Activated CD4-positive, alpha-beta memory T cell treated with anti-CD3 and anti-CD28 coated beads for 36 hours (primary cell): ENCODE measurements at places on chromosomes 1 and 21. TPM values are rescaled to one million over a fixed set of nuclear protein-coding genes. Genes with fewer than 3 reads are reported as not detected.

DNA sequence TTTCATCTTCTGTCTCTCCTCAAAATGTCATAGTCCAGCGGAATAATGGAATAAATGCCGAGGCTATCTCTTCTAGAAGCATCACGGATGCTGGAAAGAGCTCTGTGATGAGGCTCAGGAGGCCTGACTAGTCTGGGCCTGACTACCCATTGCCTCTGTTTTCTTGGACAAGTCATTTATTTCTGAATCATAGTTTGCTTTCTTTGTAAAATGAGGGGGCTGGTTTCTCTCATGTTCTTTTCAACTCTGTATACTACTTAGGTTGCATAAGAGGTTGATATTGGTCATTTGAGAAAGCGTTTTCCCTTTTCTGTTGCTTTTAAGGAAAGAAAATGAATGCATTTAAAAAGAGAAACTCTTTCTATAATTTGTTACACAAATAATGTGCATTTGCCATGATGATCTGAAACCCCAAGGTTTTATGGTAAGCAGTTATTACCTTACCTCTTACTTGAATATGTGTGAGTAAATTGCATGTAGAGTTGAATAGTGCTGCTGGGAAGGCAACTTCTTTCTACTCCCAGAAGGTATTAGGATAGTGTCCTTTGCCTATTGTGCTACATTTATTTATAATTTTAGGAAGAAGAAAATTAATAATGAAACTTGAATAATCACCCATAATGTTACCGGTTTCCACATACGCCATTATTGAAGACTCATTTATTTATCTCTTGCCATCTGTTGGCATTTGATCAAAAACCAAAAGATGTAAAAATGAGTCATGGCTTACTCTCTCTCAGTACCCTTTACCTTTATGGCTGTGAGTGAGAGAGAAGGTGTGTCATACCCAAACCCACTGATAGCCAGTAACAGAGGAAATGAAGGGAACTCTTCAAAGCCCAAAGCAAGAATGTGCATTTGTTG lies 179.1 kb downstream of the FASLG start:
- DNase-seq = peak; percentile 15

Gene GPR89A
- 24.9 TPM for total RNA-seq

- DNase-seq = no peak
Measured at GRCh38 chr1:217561446-217561845, 69.4 kb downstream of the GPATCH2 start.

DNA sequence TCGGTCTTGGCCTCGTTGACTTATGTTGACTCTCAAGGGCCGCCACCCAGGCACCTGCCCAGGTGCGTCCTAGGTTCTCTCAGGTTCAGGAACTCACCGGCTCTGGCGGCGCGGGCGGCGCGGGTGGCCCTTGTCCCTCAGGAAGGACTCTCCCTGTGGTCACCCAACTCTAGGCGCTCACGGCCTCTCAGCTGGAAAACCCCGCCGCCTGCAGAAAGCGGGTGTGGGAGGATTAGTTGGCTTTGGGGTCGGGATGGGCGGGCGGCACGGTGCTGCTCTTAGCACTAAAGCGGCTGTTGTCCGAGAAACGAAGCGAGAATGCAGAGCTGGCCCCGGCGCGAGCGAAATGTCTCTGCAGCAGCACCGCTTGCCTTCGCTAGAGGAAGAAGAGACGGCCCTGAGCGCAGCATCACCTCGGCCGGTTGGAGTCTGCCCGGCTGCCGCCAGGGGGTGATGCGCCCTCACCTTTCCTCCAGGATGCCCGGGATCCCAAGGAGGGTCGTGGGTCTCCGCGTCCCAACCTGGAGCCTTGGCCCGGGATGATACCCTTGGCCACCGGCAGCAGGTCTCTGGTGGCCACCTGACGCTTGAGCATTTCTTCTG lies 8.1 kb upstream of the TADA1 start:
- peak; percentile 61 for DNase-seq

DNA sequence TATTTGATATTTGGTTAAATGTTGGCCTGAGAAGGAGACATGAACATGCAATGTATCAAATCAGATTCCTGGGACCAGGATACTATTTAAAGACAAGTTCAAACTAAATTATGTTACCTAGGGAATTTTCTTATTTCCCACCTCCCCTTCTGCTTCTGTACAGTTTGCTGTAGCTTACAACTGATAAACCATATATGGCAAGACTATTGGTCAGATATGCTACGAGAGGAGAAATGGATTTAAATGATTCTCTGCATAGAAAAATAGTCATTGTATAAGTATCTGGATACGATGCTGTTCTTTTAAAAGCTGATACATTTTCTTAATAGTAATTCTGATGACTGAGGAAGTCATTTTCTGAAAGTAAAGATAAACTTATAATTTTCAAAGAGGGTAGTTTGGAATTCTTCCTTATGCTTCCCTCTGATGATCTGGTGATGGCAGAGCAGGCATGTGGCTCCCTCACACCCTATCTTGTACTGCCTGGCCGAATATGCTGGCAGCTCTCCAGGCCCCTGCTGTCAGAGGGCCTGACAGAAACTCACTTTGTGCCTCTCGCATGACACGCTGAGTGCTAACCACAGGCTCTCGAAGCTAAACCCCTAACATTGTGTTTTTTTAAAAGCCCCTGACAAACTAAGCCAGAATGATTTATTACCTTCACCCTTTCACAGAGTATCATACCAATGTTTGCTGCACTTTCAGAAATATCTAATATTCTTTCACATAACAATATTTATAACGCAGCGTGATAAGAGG lies 19.4 kb downstream of the RRP15 start:
- no peak for DNase-seq

DNA sequence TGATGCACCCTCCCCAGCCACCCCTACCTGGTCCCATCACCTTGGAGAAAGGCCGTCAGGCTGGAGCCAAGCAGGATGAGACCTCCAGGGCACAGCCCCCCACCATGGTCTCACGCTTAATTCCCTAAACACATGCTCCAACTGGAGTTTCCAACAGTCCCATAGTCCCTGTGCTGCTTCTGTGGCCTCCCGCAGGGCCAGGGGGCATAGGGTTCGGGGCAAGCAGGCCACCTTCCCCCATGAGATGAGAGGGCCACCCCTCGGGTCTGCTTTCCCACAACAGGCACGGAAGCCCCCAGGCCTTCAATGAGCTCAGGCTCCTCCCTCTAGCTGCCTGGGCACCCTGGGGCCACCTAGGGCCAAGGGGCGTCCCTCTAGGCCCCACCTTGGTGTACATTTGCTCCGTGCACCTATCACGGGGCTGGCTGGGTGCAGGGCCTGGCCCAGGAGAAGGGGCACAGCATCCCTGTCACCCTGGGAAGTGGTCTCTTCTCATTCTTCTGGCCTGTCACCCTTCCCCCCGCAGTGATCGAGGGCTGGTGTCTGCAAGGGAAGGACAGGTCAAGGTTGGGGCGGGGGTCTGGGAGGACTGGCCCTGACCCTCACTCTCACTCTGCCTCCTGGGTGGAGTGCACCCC lies 42.4 kb downstream of the TRIM11 start:
- no peak for DNase-seq

GRCh38 chr1:200929530-200930278 lies 35.0 kb downstream of the INAVA start:
- DNase-seq = no peak

Gene FAM151A
- not detected for total RNA-seq

GRCh38 chr1:45097944-45098343 lies 85.9 kb downstream of the UROD start:
- DNase-seq = no peak

DNA sequence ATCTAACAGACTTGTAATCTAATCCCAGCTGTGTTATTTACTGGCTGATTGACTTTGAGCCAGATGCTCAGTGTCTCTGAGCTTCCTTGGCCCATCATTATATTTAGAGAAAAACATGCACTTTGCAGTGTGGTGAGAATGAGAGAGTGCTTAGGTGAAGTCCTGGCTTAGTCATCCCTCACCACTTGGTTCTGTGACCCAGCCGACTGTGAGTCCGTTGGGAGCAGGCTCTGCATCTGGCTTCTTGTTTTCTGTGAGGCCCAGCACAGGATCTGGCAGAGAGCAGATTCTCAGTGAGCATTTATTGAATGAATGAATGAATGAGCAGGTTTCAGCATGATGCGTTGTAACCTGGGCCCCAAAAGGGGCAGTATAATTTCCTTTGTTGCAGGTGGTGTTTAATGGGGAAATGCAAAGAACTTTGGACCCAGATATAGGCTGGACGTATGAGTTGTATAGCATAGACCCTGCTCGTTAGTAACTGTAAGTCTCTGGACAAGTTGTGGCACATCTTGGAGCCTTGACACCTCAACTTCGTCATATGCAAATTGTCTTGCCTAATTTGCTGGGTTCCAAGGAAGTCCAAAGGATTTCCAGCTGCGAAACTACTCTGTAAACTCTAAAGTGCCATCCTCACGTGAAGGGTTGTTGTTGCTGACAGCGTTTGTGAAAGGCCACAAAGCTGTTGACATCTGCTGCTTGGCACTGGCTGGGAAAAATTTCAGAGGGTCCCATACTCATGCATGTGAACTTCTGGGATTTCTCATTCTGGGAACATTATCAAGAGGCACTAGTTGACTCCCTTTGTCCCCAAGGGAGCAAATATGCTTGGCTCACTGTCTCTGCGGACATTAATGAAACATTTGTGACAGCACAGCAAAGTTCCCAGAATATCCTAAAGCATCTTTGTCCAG lies 138.8 kb upstream of the USP24 start:
- DNase-seq = no peak

Gene CELA2A
- total RNA-seq = not detected

Gene RPAP2
- total RNA-seq = 31.6 TPM

GRCh38 chr1:67791686-67792085 lies 41.6 kb downstream of the GNG12 start:
- no peak for DNase-seq

GRCh38 chr1:57447551-57447950 lies 23.7 kb upstream of the DAB1 start:
- DNase-seq = no peak

DNA sequence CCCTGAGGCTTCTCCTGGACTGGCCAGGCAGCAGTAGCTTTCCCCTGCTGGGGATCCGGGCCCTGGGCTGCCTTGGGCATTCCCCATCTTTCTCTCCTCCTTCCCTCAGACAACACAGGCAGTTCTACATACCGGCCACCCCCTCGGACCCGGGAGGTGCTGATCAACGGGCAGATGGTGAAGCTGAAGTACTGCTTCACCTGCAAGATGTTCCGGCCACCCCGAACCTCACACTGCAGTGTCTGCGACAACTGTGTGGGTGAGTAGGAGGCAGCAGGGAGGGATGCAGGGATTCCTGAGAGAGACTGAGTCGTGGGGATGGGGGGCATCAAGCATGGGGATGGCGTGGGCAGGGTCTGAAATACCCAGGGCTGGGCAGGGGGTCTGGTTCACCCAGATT lies 14.4 kb upstream of the SFN start:
- no peak for DNase-seq

- no peak for DNase-seq
Measured at GRCh38 chr1:26946270-26946669, 14.0 kb downstream of the KDF1 start.

Gene OR2M3
- total RNA-seq = not detected

Gene ANGPTL1
- not detected for total RNA-seq

Gene SAMD13
- total RNA-seq = 0.38 TPM
